ENCODE measurements at places on chromosomes 4 and X.

DNA sequence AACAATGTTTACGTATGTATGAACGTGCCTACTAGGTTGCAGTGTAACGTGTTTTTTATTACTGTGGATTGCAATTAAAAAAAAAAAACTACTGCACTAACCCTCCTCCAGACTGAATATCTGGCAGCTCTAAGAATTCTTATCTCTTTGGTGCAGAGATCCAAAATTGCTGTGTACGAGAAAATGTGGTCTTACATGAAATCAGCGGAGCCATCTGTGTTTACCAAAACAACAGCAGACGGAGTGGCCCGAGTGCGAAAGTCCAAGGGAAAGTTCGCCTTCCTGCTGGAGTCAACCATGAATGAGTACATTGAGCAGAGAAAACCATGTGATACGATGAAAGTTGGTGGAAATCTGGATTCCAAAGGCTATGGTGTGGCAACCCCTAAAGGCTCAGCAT, 268.1 kb downstream of the THOC2 start:
- H3K27me3 ChIP-seq = no peaks in the 10 kb centered on the region
- H3K4me3 ChIP-seq = no peak overlapping the region
- no peaks in the 10 kb centered on the region for H3K36me3 ChIP-seq
- no peak overlapping the region for H3K27ac ChIP-seq
- no peak for DNase-seq

- no peaks in the 10 kb centered on the region for H3K27me3 ChIP-seq
- H3K36me3 ChIP-seq = no peaks in the 10 kb centered on the region
- H3K4me3 ChIP-seq = no peak overlapping the region
- H3K27ac ChIP-seq = no peak overlapping the region
Measured at GRCh38 chr4:186924723-186925122, 201.1 kb upstream of the FAT1 start.

- no peak overlapping the region for H3K4me3 ChIP-seq
- no peaks in the 10 kb centered on the region for H3K4me1 ChIP-seq
- no peaks in the 10 kb centered on the region for H3K27me3 ChIP-seq
- H3K36me3 ChIP-seq = peaks cover 5% of the 10 kb centered on the region
- no peak for DNase-seq
Measured at GRCh38 chr4:146291313-146291712, 77.0 kb downstream of the REELD1 start.

- H3K27ac ChIP-seq = no peak overlapping the region
- no peaks in the 10 kb centered on the region for H3K27me3 ChIP-seq
- no peaks in the 10 kb centered on the region for H3K36me3 ChIP-seq
- no peaks in the 10 kb centered on the region for H3K4me1 ChIP-seq
- no peak overlapping the region for H3K4me3 ChIP-seq
- no peak for DNase-seq
Measured at GRCh38 chrX:122187069-122187713, 996.9 kb upstream of the GRIA3 start.

- H3K4me3 ChIP-seq = no peak overlapping the region
- H3K27ac ChIP-seq = no peak overlapping the region
- H3K27me3 ChIP-seq = no peaks in the 10 kb centered on the region
- no peak for DNase-seq
- H3K4me1 ChIP-seq = no peaks in the 10 kb centered on the region
- H3K36me3 ChIP-seq = no peaks in the 10 kb centered on the region
Measured at GRCh38 chr4:147289181-147289580, 191.7 kb upstream of the EDNRA start.

GRCh38 chr4:119825696-119826095, 197.1 kb upstream of the PDE5A start:
- H3K27ac ChIP-seq = no peak overlapping the region
- no peak overlapping the region for H3K4me3 ChIP-seq
- no peaks in the 10 kb centered on the region for H3K4me1 ChIP-seq

GRCh38 chr4:1716065-1716945, 4.2 kb upstream of the SLBP start:
- peaks cover 63% of the 10 kb centered on the region for H3K4me1 ChIP-seq
- H3K4me3 ChIP-seq = no peak overlapping the region
- DNase-seq = no peak
- H3K36me3 ChIP-seq = peaks cover 40% of the 10 kb centered on the region
- no peaks in the 10 kb centered on the region for H3K27me3 ChIP-seq

DNA sequence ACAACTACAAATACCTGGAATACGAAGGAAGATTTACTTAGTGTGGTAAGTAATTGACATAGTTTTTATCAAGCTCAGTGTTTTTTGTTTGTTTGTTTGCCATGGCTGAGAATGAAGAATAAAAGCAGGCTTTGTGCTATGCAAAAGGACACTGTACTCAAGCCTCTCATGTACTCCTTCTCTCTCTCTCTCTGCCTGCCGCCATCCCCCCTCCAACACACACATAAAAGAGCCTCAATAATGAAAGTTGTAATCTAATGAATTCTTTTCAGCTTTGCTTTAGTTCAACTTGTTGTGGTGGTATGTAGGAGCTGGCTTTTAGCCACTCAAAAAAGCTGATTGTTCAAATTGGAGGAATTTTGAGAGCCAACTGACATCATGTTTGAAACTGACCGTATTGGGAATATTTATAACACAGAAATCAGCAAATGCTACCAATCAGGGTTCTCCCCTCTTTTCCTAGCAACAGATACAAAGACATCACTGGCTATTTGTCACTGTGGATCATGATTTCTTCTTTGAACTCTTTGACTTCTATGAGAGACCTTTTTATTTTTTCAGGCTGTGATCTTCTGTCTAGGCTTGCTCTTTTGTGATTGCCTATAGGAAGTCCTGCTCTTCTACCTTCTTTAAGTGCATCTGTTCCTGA, 1148.8 kb downstream of the RAPGEF2 start:
- DNase-seq = no peak
- H3K4me1 ChIP-seq = no peaks in the 10 kb centered on the region
- H3K27me3 ChIP-seq = no peaks in the 10 kb centered on the region
- no peak overlapping the region for H3K4me3 ChIP-seq
- no peak overlapping the region for H3K27ac ChIP-seq

DNA sequence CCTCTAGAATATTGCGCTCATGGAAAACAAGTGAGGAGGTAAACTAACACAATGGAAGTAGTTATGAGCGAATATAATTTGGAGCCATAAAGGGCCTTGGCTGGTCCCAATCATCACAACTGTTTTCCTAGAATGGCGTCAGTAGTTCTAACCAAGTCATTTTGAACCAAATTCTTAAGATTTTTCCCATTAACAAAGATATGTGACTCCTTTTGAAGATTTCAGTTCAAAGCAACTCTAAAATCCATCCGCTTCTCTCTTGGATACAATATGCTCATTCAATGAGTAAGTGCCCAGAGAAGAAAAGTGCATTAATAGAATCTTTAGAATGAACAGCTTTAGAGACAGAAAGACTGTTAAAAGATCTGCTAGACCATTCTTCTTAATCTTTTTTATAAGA, 19.6 kb upstream of the MYOZ2 start:
- H3K27ac ChIP-seq = no peak overlapping the region
- DNase-seq = no peak
- no peaks in the 10 kb centered on the region for H3K36me3 ChIP-seq
- H3K27me3 ChIP-seq = no peaks in the 10 kb centered on the region

DNA sequence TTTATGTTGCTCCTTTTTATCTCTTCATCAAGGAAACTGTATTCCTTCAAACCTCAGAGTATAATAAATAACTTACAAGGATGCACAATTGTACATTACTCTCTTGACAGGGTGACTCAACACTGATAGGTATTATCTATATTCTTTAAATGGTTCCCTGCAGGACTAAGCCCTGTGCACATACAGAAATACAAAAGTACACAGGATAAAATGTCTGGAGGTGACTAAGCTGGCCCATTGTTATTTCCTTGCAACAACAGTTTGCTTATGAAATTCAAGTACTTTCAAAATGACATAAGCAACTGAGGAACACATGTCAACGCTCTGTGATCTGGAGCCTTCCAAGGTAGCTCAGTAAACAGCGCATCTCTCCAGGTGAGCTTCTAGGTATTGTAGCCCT, 83.8 kb upstream of the RPL34 start:
- DNase-seq = no peak
- H3K4me3 ChIP-seq = no peak overlapping the region
- H3K4me1 ChIP-seq = no peaks in the 10 kb centered on the region
- H3K27ac ChIP-seq = no peak overlapping the region
- H3K36me3 ChIP-seq = no peaks in the 10 kb centered on the region

- no peak for DNase-seq
- no peaks in the 10 kb centered on the region for H3K27me3 ChIP-seq
- H3K4me1 ChIP-seq = no peaks in the 10 kb centered on the region
- H3K4me3 ChIP-seq = no peak overlapping the region
- H3K36me3 ChIP-seq = no peaks in the 10 kb centered on the region
Measured at GRCh38 chrX:120741452-120741851, 111.6 kb upstream of the C1GALT1C1 start.

DNA sequence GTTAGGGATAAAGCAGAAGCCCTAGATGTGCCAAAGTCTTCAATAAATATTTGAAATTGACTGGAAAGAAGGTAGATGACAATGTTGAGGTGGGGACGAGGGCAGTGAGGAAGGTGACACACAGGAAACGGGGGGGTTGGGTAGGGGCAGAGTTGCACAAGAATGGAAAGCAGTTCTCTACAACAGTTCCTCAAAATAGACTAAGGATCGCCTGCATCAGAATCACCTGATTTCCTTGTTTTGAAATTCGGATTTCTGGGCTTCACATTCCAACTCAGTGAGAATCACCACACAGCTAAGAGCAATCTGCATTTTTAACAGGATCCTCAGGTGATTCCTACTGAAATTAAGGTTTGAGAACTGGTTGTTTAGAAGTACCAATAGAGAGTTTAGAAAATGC, 70.6 kb downstream of the ARFIP1 start:
- no peaks in the 10 kb centered on the region for H3K36me3 ChIP-seq
- no peaks in the 10 kb centered on the region for H3K27me3 ChIP-seq
- H3K4me3 ChIP-seq = no peak overlapping the region

DNA sequence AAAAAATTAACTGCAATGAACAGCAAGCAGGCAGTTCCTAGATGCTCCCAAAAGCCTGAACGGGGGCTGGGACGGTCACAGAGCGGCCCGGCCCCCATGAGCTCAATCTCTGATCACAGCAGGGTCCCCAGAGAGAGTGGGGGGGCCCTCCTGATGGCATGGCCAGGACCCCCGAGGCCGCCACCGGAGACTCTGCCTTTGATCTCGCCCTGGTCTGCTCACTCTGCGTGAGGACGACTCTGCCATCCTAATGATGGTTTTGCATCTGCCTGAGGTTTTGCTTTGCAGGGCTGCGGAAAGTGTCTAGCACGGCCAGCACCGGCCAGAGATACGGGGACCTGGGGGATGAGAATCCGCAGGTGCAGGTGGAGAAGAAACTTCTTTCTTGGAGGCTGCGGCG, 103.8 kb downstream of the SHOX start:
- no peaks in the 10 kb centered on the region for H3K27me3 ChIP-seq
- no peaks in the 10 kb centered on the region for H3K36me3 ChIP-seq
- no peak overlapping the region for H3K4me3 ChIP-seq

DNA sequence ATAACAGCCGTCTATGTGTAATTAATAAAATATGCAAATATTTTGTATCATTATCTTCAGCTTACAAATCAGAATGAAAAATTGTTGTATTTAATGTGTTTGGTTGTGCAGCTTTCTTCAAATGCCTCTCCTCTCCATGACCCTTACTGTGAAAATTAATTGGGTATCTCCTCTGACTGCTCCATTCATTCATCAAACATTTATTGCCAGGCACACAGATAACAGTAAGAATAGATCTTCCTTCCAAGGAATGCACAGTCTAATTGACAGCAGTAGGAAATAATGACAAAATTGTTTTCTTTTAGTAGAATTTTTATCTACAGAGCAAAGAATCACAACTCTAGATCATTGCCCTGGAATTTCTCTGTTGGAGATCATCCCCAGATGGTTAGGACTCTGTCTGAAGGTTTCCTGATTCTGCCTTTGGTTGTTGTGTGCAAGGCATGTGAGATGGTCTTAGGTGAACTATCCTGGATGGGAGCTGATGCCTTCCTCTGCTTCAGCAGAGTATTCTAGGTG, 395.0 kb upstream of the FAT1 start:
- no peaks in the 10 kb centered on the region for H3K27me3 ChIP-seq
- H3K27ac ChIP-seq = no peak overlapping the region
- H3K4me3 ChIP-seq = no peak overlapping the region

DNA sequence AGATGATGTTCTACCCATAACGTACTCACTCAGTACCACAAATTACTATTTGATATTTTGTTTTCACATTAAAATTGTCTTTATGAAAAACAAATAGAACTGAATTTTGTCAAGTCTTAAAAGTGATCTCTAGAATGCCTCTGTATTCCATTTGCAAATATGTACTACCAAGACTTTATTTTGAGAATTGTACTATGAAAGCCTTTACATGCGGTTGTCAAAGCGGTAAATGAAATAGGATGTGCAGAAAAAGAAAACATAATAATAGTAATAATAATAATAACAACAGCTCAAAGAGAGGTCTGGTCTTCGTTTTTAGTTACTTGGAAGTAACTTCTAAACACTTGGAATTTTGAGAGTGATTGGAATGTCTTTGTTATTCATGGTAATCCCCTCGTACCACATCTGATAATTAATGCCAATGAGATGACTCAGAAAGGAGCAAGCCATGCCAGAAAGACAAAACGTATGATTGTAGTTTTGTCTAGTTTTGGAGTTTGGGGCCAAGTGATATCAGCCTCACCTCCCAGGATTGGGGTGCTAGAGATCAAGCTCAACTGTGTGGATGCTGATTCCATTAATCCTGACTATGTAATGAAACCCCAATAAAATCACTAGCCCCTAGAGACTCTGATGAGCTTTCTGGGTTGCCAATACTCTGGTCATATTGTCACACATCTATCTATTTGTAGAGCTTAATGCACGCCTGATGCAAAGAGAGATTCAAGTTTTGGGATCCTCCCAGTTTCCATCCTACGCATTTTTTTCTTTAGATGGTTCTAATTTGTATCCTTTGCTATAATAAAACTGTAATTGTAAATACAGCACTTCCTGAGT, 20.2 kb upstream of the CTSO start:
- H3K4me1 ChIP-seq = no peaks in the 10 kb centered on the region
- H3K27ac ChIP-seq = no peak overlapping the region
- H3K27me3 ChIP-seq = no peaks in the 10 kb centered on the region
- H3K4me3 ChIP-seq = no peak overlapping the region
- no peak for DNase-seq

- peaks cover 7% of the 10 kb centered on the region for H3K27me3 ChIP-seq
- H3K27ac ChIP-seq = no peak overlapping the region
- H3K4me3 ChIP-seq = no peak overlapping the region
- DNase-seq = no peak
- no peaks in the 10 kb centered on the region for H3K4me1 ChIP-seq
- H3K36me3 ChIP-seq = no peaks in the 10 kb centered on the region
Measured at GRCh38 chr4:48090621-48091020, 43.4 kb downstream of the TXK start.

GRCh38 chr4:73311428-73311827, 52.8 kb upstream of the ANKRD17 start:
- no peak overlapping the region for H3K27ac ChIP-seq
- DNase-seq = no peak
- no peaks in the 10 kb centered on the region for H3K27me3 ChIP-seq

- peak overlapping the region; percentile 48 for H3K27ac ChIP-seq
- no peaks in the 10 kb centered on the region for H3K36me3 ChIP-seq
- H3K27me3 ChIP-seq = no peaks in the 10 kb centered on the region
Measured at GRCh38 chr4:152352622-152353116, 183.2 kb downstream of the FBXW7 start.

- DNase-seq = peak; percentile 83
- no peaks in the 10 kb centered on the region for H3K36me3 ChIP-seq
- H3K27ac ChIP-seq = peak within 1 kb of the TSS; percentile 39
- no peaks in the 10 kb centered on the region for H3K4me1 ChIP-seq
- peak within 1 kb of the TSS; percentile 30 for H3K4me3 ChIP-seq
Measured at GRCh38 chrX:100636321-100636991, at the start of gene TSPAN6. Gene TSPAN6, minus strand, starts transcription at chrX:100636806. Its CDS starts 112 bp downstream, at chrX:100636694.

- H3K4me3 ChIP-seq = no peak overlapping the region
- H3K36me3 ChIP-seq = no peaks in the 10 kb centered on the region
- no peak for DNase-seq
- no peak overlapping the region for H3K27ac ChIP-seq
- H3K27me3 ChIP-seq = no peaks in the 10 kb centered on the region
Measured at GRCh38 chrX:17154001-17154400, 207.5 kb downstream of the REPS2 start.
